Heart right ventricle (tissue), 16 donors: ENCODE measurements at places on chromosomes 2 and 18. TPM values are rescaled to one million over a fixed set of nuclear protein-coding genes. Genes with fewer than 3 reads are reported as not detected.

DNA sequence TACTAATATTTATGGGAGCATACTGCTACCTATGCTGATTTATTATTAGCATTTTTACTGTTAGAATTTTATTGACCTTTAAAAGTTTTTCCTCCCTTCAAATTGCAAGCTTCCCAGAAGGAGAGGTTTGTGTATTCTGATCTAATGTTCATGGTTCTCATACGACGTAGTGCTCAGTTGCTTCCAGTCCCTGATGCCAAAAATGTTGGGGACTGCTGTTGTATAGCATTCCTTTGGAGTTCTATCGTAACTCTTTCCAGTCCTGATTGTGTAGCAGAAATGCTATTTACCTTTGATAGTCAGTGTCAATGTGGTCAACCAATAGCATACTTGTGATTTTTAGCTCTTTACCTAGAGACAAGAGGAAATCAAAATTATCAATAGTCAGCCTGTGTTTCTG, 69.5 kb upstream of the ZSWIM2 start:
- no peak overlapping the region for H3K27ac ChIP-seq
- H3K4me1 ChIP-seq, result no peaks in the 10 kb centered on the region
- H3K27me3 ChIP-seq, result no peaks in the 10 kb centered on the region
- no peaks in the 10 kb centered on the region for H3K36me3 ChIP-seq
- no peak for DNase-seq
- no peak overlapping the region for H3K4me3 ChIP-seq

GRCh38 chr18:50194631-50195532, at the start of gene MYO5B:
Gene MYO5B (minus strand): TSS chr18:50195147. CDS start chr18:50194793, 354 bp downstream.
- no peaks in the 10 kb centered on the region for H3K4me1 ChIP-seq
- H3K27me3 ChIP-seq, result peaks cover 72% of the 10 kb centered on the region
- H3K4me3 ChIP-seq, result peak within 1 kb of the TSS; percentile 57
- DNase-seq, result peak; percentile 25

GRCh38 chr2:43754180-43754579, 19.7 kb upstream of the DYNC2LI1 start:
- DNase-seq, result peak; percentile 13
- H3K27ac ChIP-seq, result no peak overlapping the region
- H3K4me1 ChIP-seq, result no peaks in the 10 kb centered on the region
- no peak overlapping the region for H3K4me3 ChIP-seq
- no peaks in the 10 kb centered on the region for H3K27me3 ChIP-seq

DNA sequence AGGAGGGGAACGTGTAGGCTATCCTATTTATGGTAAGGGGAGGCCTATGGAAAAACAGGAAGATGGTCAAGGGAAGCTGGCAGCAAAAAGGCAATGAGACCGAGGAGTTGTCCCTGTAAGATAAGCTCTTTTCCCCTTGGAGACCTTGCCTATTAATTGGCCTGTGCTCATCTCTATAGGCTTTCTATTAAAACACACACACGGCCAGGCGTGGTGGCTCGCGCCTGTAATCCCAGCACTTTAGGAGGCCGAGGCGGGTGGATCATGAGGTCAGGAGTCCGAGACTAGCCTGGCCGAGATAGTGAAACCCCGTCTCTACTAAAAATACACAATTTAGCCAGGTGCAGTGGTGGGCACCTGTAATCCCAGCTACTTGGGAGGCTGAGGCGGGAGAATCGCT, 32.1 kb downstream of the EPAS1 start:
- peaks cover 99% of the 10 kb centered on the region for H3K4me1 ChIP-seq
- peak overlapping the region; percentile 38 for H3K27ac ChIP-seq
- peaks cover 13% of the 10 kb centered on the region for H3K36me3 ChIP-seq
- no peak overlapping the region for H3K4me3 ChIP-seq

- no peaks in the 10 kb centered on the region for H3K4me1 ChIP-seq
- H3K27me3 ChIP-seq, result no peaks in the 10 kb centered on the region
- no peak overlapping the region for H3K4me3 ChIP-seq
These were observed 248.2 kb downstream of the TMX3 start for GRCh38 chr18:68466672-68467071.

- DNase-seq, result no peak
- no peaks in the 10 kb centered on the region for H3K4me1 ChIP-seq
- no peaks in the 10 kb centered on the region for H3K27me3 ChIP-seq
- H3K27ac ChIP-seq, result no peak overlapping the region
- H3K36me3 ChIP-seq, result no peaks in the 10 kb centered on the region
- no peak overlapping the region for H3K4me3 ChIP-seq
These were observed 124.0 kb downstream of the MAIP1 start for GRCh38 chr2:200079356-200079755.

Gene GAL3ST2
- polyA plus RNA-seq, result not detected

Gene D2HGDH
- polyA plus RNA-seq, result 24.7 TPM
